Head of caudate nucleus (tissue), 42 donors: ENCODE measurements at places on chromosomes 16 and 17.

DNA sequence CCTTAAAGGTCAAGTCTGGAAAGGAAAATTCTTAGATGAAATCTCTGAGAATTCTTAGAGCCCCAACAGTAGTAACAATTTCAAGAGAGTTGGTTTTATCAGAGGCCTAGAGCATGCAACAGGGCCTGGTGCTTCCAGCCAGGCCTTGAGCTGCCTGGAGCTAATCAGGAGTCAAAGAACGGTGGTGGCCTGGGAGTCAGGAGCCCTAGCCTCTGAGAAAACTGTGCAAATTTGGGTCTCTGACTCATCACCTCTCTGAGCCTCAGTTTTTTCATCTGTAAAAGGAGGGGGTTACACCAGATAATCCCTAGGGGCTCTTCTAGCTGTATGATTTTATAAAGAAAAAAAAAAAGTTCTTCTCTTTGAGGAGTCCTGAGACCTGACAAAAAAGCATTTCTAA is 227.3 kb upstream of the RPL38 start:
- DNase-seq: no peak

- no peak for DNase-seq
These were observed 743.1 kb downstream of the KCNJ18 start for GRCh38 chr17:22435231-22435974.

DNA sequence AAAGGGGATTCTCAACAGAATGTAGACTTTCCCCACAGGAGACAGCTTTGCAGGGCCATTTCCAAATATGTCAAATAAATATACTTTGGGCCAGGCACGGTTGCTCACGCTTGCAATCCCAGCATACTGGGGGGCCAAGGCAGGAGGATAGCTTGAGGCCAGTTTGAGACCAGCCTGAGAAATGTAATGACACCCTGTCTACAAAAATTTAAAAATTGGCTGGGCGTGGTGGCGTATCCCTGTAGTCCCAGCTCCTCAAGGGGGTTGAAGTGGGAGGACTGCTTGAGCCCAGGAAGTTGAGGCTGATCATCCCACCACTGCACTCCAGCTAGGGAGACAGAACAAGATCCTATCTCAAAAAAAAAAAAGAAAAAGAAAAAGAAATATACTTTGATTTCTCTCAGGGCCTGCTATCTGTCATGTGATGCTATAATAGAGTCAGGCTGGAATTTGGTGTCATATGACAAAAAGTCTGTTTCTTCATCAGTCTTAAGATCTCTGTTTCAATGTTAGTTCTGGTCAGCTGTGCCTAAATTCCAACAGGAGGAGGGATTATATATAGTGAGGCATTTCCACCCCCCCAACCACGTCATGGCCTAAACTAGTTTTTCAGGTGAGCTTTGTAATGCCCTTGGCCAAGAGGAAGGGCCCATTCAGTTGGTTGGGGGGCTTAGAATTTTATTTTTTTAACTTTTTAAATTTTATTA is 4.3 kb upstream of the ZDHHC7 start:
- no peak for DNase-seq

DNA sequence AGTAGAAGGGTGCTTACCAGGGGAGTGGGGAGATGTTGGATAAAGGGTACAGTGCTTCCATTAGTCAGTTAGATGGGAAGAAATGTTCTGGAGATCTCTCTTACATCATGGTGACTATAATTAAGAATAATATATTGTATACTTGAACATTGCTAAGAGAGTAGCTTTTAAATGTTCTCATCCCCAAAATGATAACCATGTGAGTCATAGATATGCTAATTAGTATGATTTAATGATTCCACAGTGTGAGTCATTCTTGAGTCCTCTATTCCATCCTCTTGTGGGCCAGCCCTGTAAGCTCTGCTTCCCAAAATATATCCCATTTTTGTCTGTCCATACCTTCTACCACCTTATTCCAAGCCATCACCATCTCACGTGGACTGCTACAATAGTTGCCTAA is 80.6 kb upstream of the CDH11 start:
- no peak for DNase-seq

- DNase-seq: no peak
These were observed 16.8 kb upstream of the TVP23A start for GRCh38 chr16:10835281-10835931.

- DNase-seq: no peak
These were observed 34.9 kb upstream of the GSG1L start for GRCh38 chr16:28098171-28098958.

DNA sequence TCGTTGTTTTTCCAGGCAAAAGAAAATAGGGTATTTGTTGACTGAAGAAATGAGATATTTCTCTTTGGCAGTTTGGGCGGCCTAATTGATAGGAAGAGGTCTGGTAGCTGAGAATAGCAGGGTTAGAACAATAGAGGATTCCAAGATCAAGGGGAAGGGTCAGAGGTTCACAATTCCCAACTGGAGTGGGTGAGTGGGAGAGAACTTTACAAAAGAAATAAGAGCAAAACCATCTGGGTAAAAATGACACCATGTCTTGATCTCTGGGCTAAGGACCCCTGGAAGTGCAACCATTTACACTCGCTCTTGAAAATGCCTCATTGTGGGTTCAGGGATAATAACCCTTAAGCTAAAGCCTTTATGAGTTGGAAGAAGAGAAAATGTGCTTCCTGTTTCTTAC is 180.5 kb downstream of the CDH13 start:
- no peak for DNase-seq

DNA sequence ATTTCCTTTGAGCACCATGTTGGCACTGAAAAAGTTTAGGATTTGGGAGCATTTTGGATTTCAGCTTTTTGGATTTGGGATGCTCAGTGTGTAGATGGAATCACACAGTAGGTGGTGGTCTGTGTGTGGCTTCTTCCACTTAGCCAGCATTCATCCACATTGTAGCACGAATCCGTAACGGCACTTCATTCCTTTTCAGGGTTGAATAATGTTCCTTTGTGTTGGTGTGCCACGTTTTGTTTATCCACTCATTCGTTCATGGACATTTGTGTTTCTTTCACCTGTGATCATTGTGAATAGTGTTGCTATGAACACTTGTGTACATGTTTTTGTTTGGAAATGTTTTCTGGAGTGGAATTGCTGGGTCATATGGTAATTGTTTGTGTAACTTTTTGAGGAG is 85.1 kb downstream of the RAP1GAP2 start:
- DNase-seq: no peak

DNA sequence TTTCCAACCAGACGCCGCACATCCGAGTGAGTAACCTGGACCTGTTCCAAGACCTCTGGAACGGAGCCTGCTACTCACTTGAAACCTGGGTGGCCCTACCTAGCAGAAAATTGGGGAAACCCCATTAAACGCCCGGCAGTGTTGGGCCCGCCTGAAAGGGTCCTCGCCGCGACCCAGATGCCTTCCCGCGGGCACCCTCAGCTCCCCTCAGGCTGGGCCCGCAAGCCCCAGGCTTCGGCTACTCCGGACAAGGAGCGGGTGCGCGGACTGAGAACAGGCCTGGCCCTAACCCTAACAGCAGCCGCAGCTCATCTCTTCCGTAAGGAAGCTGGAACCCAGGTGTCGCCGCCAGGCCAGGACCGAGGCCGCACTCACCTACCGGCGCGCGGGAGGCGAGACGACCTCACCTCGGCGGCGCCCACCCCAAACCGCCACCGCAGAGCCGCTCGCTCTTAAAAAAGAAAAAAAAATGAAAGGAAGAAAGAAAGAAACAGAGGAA is 344 bp downstream of the PSME3IP1 start:
- peak; percentile 51 for DNase-seq

DNA sequence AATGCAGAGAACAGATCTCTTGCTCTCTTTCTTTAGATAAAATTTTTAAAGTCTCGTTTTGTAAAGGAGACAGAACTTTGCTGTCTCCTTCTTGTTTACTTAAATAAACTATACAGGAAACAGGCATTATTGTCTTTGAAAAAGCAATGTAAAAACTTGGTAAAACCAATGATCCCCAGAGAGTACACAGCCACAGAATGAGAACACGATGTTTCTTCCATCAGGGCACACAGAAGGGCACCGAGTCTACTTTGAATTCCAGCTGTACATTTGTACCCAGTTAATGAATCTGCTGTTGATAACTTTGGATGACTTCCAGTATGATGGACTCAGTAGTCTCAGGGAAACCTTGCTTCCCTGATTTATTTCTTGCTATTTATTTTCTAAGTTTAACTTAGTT is 8.1 kb upstream of the TMEM100 start:
- no peak for DNase-seq

- no peak for DNase-seq
These were observed 357.6 kb downstream of the UTP18 start for GRCh38 chr17:51617986-51618385.

- DNase-seq: no peak
These were observed 81.4 kb upstream of the FOXF1 start for GRCh38 chr16:86428729-86429517.

DNA sequence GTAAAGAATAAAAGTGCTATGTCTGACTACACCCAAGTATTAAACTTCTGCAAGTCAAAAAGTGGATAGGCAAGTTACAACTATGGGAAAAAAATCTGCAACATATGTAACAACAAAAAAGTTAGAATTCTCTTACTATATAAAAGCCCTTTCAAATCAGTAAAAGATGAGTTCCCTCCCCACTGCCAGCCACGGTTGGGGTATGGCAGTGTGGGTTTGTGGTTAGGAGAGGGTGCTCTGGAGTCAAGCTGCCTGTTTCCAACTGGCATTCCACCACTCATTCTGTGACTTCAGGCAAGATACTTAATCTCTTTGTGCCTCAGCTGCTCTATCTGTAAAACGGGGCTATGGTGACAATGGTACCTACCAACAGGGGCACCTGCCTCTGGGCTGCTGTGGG is 26.6 kb upstream of the MFSD6L start:
- DNase-seq: no peak

DNA sequence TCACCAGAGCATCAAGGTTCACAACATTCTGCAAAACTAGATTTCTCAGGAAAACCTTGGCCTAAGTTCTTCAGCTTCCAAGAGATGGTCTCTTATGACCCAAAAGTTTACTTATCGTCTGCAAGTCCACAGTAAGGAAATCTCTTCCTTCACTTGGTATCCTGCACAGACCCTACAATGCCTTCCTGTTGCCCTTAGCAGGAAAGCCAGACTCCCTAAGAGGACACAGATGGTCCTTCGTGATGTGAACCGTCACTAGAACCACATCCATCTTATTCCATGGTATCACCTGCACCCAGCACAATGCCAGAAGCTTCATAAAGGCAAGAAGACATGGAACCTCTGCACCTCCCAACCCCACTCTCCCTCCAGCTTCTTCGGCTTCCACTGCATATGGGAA is 34.1 kb downstream of the CMC2 start:
- DNase-seq: no peak

DNA sequence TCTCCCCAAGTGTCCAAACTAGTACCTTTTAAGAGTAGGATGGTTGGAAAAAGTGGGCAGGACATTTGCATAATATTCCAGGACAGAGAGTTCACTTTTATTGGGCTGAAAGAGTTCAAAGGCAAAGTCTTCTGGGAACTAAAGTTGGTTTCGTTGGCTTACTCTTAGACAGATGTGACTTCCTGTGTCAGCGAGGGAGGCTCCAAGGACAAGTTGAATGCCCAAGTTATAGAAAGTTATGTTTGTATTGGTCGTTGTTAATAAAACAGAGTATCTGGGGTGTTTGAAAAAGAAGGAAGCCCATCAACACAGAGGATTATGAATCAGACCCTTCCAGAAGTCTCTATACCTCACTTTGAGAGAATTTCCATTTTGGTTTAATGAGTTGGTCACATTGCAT is 117.3 kb upstream of the TBX2 start:
- DNase-seq: no peak

GRCh38 chr17:73498886-73499554 is 145.2 kb downstream of the SDK2 start:
- no peak for DNase-seq

DNA sequence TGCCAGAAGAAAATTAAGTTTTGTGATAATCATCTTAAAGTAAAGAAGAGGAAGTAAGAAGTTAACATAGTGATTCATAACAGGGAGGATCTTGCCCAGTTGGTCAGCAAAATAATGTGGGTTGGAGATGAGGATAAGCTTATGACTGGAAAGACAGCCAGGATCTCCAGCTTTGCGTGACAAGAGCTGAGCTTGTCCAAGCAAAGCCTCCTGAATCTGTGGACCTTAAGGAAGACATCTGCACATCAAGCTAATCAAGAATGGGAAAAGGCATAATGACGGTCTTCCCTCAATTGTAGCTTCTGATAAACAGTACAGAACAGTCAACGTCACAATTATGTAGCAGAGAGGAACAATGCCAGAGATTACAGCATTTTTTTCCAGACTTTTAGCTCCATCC is 744.7 kb upstream of the GOT2 start:
- DNase-seq: no peak

- DNase-seq: no peak
These were observed 4.1 kb upstream of the DOC2B start for GRCh38 chr17:185445-186138.
